ENCODE measurements at places on chromosomes 12 and 14.

DNA sequence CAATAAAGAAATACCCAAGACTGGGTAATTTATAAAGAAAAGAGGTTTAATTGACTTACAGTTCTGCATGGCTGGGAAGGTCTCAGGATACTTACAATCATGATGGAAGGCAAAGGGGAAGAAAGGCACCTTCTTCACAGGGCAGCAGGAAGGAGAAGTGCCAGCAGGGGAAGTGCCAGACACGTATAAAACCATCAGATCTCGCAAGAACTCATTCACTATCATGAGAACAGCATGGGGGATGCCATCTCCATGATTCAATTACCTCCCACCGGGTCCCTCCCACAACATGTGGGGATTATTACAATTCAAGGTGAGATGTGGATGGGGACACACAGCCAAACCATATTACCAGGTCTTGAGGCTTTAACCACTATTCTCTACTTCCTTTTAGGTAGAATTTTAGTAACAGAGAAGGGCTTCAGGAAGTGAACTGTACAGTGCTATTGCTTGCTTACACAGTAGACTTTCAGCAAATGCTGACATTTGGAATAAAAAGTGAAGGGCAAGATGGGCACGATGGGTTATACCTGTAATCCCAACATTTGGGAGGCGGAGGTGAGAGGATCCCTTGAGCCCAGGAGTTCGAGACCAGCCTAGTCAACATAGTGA is 40.8 kb upstream of the OR4E1 start:
- DNase-seq, result no peak

DNA sequence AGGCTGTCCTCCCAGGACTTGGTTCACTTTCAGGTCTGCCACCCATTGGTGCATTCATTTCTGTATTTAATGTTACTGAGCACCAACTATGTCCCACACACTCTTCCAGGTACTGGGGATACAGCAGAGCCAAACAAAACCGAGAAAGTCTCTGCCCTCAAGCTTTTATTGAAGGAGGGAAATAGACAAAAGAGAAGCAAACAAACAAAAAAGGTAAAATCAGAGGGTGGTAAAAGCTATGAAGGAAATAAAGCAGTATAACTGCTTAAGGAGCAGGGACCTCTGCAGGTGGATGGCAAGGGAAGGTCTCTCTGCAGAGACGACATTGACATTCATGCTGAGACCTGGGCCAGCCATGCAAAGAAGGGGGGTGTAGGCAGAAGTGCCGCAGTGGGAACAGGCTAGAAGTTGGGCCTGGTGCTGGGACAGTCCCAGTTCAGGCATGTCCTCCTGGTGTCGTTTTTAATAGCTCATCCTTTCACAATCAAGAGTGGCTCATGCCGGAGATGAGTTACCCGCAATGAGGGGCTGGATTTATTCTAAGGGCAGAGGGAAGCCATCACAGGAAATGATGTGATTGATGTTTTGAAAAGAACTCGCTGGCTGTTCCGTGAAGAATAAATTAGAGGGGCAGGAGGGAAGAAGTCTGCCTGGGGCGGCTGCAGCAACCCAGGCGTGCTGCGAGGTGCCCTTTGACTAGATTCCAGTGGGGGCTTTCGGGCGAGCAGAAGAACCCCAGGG is 72.8 kb downstream of the IRF2BPL start:
- peak; percentile 57 for DNase-seq

- DNase-seq, result no peak
Observed at GRCh38 chr12:92995258-92995903, 66.3 kb upstream of the EEA1 start.

- DNase-seq, result peak; percentile 31
Observed at GRCh38 chr12:104632724-104633201, 176.0 kb downstream of the CHST11 start.

GRCh38 chr12:63949902-63950301 is 105.4 kb downstream of the SRGAP1 start:
- DNase-seq, result peak; percentile 57

- DNase-seq, result no peak
Observed at GRCh38 chr12:61072717-61073116, 1187.5 kb upstream of the USP15 start.

GRCh38 chr12:12010277-12011039 is 60.3 kb upstream of the BCL2L14 start:
- peak; percentile 64 for DNase-seq
